ENCODE measurements at places on chromosomes 3 and 15.

GRCh38 chr15:66631616-66632263, 65.9 kb upstream of the LCTL start:
- DNase-seq: no peak

DNA sequence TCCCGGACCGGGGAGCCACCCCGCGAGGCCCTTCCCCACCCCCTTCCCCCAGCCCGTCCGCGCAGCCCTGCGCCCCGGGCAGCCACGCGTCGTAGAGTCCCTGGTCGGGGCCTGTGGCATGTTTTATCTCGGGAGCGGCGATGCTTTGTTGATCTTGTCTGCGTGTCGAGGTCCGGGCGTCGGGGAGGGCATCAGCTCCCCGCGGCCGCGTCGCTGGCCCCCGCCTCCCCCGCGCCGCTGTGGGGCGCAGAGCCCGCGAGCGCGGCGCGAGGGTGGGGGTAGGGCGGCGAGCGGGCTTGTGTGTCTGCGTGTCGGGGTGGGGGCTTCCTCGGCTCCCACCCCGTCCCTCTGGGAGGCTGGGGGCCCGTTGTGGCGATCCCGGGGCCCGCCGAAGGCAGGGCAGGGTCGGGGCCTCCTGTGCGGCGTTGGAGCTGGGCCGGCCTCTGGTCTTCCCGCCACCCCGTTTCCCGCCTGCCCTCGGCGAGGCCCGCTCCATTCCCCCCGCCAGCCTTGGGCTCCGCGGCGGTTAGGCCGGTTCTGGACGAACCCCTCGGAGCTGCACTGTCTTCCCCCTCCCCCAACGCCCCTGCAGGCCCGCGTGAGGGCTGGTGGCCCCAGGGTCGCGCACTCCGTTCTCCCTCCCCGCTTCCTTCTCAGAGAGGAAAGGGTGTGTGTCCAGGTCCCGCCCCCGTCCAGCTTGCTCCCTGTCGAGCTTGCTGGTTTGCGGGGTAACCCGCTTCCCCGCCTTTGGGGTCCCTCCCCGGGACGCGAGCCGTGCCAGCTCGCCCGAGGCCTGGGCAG, 695 bp downstream of the GMPS start:
- DNase-seq: peak; percentile 44

GRCh38 chr3:61743686-61744242, 182.4 kb downstream of the PTPRG start:
- no peak for DNase-seq

- DNase-seq: peak; percentile 53
Observed at GRCh38 chr15:91022075-91022831, at the start of gene VPS33B. Gene VPS33B, minus strand, starts transcription at chr15:91022594. Its CDS starts 345 bp downstream, at chr15:91022249.

- no peak for DNase-seq
Observed at GRCh38 chr3:55668359-55668758, 181.3 kb upstream of the WNT5A start.

- no peak for DNase-seq
Observed at GRCh38 chr15:82530006-82530405, 10.3 kb downstream of the RPS17 start.

DNA sequence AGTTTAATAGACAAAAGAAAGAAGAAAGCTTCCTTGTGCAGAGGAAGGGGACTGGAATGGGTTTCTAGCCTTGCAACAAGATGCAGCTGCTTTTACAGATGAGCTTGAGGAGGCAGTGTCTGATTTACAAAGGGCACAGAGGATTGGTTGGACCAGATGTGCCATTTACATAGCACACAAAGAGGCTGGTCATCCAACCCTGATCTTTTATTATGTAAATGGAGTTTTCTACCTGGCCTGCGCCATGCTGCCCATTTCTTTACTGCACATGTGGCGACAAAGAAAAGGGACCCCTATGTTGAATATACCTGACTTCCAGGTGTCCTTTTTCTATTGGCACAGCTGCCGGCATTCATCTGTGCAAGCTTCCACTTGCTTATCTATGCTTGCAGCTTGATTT, 409.4 kb upstream of the FRG2C start:
- DNase-seq: no peak

- no peak for DNase-seq
Observed at GRCh38 chr15:96054621-96055020, 275.9 kb upstream of the NR2F2 start.

DNA sequence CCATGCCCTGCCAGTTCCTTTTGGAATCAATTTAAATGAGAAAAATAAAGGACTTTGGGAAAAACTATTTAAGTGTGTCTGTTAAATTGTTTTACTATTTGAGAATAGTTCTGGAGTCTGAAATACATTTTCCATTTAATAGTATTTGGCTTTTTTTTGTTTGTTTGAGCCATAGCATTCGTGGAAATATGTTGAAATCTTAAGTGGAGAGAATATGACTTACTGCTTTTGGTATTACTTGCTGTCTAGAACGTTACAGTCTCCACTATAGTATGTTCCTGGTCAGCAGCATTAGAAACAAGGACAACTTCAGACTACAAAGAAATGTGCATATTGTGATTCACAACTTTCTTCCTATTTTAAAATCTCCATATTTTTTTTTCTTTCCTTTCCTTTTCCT, 179.4 kb downstream of the GHSR start:
- no peak for DNase-seq

DNA sequence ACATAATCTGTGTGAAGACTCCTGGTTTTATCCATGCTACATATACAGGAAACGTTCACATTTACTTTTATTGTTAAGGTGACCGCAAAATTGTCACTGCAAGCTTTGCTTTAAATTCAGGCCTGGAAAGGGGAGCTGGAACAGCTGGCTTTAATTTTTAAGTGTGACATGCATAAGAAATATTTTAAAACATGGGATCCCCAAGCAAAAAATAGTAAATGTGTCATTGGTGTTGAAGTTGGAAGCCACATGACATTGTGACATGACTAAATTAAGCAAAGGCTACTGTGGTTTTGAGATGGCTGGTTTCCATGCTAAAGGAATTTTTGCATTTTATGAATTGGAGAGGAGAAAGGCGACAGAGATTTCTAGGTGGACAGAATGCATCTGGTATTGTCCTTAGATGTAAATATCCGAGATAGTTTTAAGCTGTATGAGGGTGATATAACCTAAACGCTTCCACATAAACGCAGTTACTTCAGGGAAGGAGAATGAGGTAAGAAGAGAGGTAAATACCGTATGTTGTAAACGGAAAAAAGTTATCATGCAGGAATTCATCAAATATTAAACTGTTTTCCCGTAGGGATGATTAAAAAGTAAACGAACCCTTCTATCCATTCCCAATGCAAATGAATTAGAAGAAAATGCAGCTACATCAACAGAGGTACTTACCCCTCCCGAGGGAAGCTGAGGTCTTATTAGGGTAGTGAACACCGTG, 927 bp upstream of the FYTTD1 start:
- DNase-seq: no peak

DNA sequence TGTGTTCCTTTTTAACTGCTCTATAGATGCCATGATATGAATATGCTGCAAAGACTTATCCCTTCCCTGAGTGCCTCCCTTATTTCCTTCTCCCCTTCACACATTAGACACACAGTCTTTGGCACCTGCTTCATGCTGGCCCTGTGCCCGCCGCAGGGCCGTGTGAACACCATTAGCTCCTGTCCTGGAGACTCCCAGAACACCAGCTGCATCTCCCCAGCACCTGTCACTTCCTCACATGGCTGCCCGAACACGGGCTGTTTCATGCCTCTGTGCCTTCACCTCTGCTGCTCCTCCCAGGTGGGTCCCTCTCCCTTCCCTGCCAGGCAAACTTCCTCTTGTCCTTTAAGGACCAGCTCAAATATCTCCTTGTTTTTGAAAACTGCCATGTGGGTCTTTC, 40.5 kb upstream of the SEC13 start:
- no peak for DNase-seq

DNA sequence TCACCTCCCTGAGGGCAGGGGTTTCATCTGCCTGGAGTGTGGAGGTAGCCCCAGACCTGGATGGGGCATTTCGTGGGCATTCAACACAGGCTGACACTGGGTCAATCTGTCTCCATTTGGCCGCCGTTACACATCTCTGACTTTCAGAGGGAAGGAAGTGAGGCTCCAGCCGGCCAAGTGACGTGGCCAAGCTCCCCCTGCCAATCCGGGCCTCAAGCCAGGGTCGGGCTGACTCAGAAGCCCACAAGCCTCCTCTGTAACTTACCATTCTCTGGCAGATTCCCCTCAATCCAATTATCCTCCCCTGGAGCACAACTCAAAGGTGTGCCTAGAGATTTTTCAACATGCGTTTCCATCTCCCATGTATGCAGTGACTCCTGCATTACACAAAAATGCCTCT, 227.6 kb downstream of the KLF13 start:
- DNase-seq: no peak

- DNase-seq: no peak
Observed at GRCh38 chr3:2099028-2099671, 484 bp downstream of the CNTN4 start.

- no peak for DNase-seq
Observed at GRCh38 chr3:11240496-11240895, 31.7 kb upstream of the ATG7 start.

DNA sequence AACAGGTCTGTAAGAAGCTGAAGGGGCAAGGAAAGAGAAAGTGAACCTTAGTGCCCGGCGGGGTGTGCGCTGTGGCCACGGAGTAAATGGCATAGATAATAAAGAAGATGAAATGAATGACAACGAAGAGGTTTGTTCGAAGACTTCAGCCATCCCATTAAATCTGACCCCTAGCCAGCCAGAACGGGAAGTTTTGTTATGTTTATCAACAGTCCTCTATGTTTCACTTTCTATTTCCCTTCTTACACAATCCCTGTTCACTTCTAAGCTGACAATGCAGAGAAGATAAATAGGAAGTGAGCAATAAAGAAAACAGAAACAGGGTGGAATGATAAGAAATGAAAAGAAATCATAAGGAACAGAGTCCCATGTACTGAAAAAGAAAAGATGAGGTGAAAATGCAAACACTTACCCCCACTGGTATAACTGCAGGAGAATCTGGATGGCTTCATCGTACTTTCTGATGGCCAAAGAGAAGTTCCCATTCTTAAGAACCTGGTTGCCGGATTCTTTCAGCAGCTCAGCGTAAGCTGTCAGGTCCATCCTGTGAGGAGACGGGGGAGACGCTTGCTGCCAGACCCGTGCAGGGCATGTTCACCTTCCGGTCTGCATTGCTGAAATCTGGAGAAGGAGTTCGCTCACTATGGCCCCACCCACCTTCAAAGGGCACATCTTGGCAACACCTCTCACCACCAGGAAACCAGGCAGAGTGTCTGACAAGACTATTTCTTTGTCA, 36.8 kb downstream of the TRANK1 start:
- DNase-seq: no peak

- no peak for DNase-seq
Observed at GRCh38 chr3:52153389-52154096, 680 bp downstream of the POC1A start.

- DNase-seq: no peak
Observed at GRCh38 chr3:72657666-72658065, 190.6 kb downstream of the SHQ1 start.
